ENCODE measurements at places on chromosomes 1 and 21. TPM values are rescaled to one million over a fixed set of nuclear protein-coding genes. Genes with fewer than 3 reads are reported as not detected.

DNA sequence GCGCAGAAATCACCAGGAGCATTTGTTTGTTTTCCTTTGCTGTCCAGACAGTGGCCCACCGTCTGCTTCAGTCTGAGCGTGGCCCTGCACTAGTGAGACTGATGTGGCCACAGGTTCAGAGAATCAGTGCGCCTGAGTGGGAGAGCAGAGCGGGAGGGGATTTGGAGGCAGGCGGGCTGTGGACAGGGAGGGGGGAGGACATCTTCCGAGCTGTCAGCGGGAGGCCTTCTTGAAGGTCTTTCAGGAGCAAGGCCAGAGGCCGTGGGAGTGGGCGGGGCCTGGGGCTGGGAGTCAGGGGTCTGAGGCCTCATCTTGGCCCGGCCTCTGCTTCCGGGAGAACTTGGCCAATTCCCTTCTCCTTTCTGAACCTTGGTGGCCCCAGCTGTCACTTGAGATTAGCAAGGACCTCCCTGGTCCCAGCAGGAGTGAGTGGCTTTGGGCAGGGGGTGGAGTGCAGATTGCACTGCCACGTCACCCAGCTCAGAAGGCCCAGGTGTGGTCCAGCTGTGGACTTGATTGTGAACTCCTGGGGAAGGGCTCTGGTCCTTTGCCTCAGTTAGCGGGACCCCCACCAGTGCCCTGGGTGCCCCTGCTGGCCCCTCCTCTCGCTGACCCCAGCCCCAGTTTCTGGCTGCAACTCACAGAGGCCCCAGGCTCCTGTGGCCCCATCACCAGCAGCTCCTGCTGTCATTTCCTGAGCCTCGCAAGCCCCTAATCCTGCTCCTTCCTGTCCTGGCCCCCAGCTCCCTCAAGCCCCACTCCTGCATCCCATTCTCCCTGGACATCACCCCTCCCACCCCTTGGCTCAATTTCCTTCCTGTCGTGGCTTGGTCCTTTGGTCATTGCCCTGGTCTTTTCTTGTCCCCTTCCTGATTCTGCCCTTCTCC lies 8.4 kb downstream of the TNFRSF1B start:
- ATAC-seq, result no peak

GRCh38 chr1:6001992-6002576 lies 9.9 kb upstream of the NPHP4 start:
- no peak for ATAC-seq

C1orf198 gene
- 211 TPM for total RNA-seq

PAPPA2 gene
- 0.12 TPM for total RNA-seq

DNA sequence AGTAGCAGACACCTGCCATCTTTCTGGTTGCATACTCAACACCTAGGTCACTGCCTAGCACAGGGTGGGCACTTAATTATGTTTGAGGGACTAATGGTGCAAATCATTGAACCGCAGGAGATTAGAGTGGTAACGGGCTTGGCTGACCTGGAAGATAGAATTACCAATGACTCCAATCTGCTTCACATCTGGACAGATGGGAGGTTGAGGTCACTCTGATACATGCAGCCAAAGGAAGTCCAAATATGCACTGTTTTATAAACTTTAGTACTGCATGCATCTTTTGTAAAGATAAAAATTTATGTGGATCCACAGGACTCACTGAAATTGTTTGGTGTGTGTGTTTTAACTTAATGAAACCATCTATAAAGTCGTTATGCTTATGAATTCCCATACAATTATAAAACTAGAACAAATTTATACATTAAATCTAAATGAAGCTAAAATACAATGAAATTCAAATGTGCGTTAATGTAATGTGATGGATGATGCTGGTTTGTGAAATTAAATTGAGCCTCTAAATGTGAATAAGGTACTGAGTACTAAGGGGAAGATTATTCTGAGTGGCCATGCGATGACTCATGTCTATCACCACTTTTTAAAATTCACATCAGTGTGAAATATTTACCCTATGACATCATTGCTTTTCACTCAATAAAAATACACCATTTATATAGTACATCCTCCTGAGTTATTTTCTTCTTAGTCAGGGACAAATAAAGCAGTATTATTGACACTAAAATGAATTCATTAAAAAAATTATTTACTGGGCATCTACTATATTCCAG lies 224.7 kb upstream of the FAM78B start:
- no peak for ATAC-seq

GRCh38 chr1:95407131-95407885 lies 173.3 kb downstream of the RWDD3 start:
- no peak for ATAC-seq

FALEC gene
- not detected for total RNA-seq

- no peak for ATAC-seq
These were observed 12.4 kb downstream of the TFF3 start for GRCh38 chr21:42302794-42303193.

GRCh38 chr1:82507011-82507410 lies 706.3 kb downstream of the ADGRL2 start:
- ATAC-seq, result no peak

- ATAC-seq, result no peak
These were observed 21.0 kb upstream of the TMEM39B start for GRCh38 chr1:32051706-32052105.

SYCP1 gene
- total RNA-seq, result not detected

- no peak for ATAC-seq
These were observed 1.4 kb downstream of the NID1 start for GRCh38 chr1:236063551-236063918.

GRCh38 chr1:205988585-205988995 lies 14.6 kb downstream of the RAB7B start:
- no peak for ATAC-seq

DNA sequence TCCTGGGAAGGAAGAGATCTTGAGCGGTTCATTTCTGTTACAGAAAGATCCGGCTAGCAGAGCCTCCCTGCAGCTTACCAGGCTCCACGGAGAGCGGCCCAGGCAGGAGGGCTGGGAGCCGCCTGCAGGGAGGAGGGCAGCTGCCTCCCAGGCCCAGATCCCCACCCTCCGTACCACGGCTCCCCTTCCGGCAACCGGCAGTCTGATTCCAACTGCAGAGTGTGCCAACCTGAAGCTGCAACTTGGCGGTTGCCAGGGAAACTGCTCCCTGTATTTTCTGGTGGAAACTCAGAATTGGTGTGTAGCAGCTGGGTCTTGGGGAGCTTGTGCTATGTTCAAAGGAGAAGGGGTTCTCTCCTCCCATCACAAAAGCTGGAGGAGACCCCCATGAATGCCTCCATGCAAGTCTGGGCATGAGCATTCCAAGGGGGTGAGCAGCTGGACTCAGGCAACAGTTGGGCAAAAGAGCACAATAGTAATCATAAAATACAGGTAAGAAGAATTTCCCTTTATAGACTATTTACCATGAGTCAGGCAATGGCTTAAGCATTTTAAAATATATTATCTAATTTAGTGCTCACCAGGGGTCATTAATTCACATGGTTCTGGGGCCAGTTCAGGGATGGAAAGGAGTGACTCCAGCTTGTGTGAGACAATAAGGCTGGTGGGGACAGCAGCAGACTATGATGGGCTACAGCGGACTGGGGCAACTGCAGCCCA lies 46.1 kb upstream of the KAZN start:
- no peak for ATAC-seq

OR2L8 gene
- not detected for total RNA-seq

OXCT2 gene
- total RNA-seq, result 1.8 TPM

DNA sequence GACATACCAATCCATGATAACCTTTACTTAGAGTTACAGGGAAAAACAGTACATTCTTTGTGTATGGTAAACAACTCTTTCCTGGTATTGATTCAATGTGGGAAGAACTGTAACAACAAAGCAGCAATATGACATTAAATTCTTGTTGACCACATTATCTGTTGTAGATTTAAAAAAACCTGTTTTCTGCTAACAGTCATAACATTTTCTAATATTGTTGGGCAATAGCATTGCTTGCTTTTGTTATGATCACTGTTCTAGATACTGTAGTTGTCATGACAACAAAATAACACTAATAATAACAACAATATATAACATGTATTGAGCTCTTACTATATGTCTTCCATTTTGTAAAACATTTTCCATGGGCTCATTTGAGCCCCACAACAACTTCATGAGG lies 54.2 kb downstream of the PDE4B start:
- no peak for ATAC-seq

DNA sequence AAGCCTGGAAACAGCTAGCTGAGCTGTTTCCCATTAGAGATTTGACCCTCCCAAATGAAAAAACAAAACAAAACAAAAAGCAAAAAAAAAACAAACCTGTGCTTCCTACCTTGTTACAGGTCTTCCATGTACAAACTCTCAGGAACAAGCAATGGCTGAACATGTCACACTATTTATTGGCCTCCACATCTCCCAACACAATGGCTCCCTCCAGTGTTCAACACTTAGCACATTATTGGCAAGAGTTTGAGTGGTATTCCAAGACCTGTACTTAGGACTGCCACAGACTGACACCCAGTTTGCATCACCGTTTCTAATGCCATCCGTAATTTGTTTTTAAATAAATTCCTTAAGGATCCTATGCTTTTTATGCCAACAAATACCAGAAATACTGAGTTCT lies 195.0 kb upstream of the OLFM3 start:
- no peak for ATAC-seq

- no peak for ATAC-seq
These were observed 272.9 kb upstream of the C1orf105 start for GRCh38 chr1:172147541-172147940.

GRCh38 chr1:99751877-99752504 lies 14.4 kb downstream of the FRRS1 start:
- ATAC-seq, result no peak

CD53 gene
- 11.9 TPM for total RNA-seq

RNASEL gene
- 14.5 TPM for total RNA-seq

DNA sequence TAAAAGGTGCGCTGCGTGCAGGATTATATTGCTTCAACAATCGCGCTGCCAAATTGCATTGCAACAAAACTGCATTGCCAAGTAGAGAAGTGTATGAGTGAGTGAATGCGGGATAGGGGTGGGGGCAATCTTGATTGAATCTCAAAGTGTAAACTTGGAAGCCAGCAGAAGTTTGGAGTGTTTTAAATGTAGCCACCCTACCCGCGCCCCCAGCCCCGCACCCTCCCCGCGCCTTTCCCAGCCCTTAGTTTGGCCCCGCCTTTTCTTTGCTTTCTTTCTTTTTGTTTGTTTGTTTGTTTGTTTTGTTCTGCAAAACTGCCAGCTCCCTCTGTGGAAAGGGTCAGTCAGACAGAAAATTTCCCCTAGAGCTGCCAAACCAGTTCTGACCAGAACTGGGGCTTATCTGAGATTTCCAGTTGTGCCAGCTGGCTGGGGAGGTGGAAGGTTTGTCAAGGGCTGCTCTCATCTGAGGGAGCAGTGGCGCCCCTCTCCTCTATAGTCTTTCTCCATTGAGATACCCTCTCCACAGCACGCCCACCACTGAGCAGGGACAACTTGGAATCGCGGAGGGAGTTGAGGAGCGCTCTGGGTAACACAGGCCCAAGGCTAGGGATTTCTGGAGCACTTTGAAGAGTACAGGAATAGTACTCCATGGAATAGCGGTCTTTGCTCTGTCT lies 666 bp upstream of the BEND5 start:
- ATAC-seq, result no peak

SLC9C2 gene
- total RNA-seq, result not detected

DNA sequence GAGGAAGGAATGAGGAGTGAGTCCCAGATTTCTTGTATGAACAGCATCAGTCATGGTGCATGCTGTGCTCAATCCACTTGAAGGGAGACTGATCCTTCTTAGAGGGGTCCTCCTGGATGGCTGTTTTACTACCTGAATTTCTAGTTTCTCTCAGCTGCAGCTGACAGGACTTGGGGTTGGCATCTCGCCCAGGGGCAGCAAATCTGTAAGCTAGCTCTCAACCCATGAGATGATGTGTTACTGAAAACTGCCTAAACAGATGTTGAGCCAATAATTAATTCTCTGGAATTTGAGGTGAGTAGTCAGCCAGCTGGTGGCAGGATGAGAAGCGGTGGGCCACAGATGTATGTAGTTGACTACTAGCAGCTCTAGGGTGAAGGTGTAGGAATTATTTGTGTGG lies 19.6 kb downstream of the BACH1 start:
- no peak for ATAC-seq

- no peak for ATAC-seq
These were observed 21.9 kb downstream of the ERRFI1 start for GRCh38 chr1:8004113-8004802.

DNA sequence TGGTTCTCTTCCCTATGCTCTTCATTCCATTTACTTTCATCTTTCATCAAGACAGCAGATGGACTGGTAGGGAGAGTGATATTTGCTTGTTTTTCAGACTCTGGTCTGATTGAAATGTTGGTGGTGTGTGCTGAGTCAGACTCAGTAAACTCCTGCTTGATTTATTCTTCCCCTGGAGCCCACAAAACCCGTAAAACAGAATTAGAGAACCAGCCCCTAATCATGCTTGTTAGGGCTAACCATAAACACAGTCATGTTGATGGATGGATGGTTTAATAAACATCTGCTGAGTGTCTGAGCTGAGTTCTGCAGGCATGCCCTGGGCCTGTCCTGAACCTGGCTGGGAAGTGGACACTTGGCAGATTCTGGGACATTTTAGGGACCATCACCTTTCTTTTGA lies 24.8 kb downstream of the NOS1AP start:
- no peak for ATAC-seq

DNA sequence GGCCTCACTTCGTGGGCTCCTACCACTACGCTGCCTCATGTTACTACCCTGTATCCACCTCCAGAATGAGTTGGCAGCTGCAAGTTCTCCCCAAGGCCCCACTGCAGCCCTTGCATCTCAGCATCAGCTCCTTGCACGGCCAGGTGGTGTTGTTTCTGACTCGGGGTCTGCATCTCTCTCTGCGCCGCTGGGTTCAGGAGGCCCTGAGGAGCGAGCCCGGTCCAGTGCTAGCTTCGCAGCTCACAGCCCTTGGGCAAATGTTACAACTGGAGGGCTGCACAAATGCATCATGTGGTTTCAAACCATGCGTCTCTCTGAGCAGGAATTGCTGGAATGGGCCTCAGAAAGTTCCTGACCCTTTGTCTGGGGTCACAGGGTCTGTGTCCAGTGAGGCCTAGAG lies 3.2 kb upstream of the CLDN14 start:
- no peak for ATAC-seq

DNA sequence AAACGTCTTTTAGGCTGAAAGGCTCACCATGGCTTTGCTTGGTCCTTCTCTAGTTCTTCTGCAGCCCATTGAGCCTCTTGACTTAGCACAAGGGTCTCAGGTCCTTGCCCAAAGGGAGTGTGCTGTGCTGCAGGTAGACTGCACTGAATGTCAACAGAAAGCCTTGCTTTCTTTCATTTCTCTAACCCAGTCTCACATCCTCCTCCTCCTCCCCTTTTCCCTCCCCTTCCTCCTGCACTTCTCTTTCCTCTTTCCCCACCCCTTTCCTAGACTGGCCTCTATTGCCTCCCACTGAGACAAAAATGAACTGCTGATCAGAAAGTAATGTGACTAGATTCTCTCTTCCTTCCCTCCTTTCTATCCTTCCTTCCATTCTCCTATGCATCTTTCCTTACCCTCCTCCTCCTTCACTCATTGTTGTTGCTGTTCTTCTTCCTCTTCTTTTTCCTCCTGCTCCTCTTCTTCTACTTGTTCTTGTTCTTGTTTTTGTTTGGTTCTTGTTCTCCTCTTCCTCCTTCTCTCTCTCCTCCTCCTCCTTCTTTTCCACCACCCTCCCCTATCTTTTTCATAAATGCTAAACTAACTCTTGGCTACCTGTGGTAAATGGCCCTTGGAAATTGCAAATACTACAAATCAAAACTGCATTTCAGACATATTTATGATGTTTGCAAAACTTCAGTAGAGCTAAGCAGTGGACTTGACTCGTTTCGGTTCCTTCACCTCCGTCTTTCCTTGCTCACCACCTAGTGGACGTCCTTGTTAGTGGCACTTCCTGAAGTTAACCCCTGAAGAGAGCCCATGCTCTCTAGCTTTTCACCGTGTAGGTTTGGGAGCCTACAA lies at the start of gene SELL:
Gene SELL, minus strand, starts transcription at position 152 of the 840 bp plus-strand sequence. Its CDS starts 122 bp downstream, at position 30.
- ATAC-seq, result peak; percentile 71

- ATAC-seq, result no peak
These were observed 10.0 kb downstream of the MAEL start for GRCh38 chr1:166999075-166999474.

CASZ1 gene
- 29.7 TPM for total RNA-seq
